ENCODE measurements at places on chromosomes 6 and 20.

- DNase-seq = no peak
Measured at GRCh38 chr6:14703586-14703985, 542.3 kb upstream of the JARID2 start.

- DNase-seq = no peak
Measured at GRCh38 chr6:12458558-12458957, 168.4 kb downstream of the EDN1 start.

DNA sequence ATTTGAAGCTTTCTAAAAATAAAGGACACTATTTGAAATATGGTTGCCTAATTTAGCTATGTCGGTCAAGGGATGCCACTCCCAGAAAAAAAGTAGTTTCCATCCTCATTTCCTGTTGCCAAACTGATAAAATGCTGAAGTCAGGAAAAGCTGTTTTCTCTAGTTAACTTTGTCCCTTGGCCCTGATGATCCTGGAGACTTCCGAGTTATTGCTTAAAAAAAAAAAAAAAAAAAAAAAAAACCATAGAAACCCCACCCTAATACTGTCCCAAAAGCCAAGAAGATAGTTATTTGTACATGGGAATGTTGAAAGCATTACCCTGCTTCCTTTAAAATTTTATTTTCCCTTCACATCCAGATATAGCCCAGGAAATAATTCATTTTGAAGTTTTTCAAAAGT, 236.7 kb downstream of the SOD2 start:
- DNase-seq = no peak

DNA sequence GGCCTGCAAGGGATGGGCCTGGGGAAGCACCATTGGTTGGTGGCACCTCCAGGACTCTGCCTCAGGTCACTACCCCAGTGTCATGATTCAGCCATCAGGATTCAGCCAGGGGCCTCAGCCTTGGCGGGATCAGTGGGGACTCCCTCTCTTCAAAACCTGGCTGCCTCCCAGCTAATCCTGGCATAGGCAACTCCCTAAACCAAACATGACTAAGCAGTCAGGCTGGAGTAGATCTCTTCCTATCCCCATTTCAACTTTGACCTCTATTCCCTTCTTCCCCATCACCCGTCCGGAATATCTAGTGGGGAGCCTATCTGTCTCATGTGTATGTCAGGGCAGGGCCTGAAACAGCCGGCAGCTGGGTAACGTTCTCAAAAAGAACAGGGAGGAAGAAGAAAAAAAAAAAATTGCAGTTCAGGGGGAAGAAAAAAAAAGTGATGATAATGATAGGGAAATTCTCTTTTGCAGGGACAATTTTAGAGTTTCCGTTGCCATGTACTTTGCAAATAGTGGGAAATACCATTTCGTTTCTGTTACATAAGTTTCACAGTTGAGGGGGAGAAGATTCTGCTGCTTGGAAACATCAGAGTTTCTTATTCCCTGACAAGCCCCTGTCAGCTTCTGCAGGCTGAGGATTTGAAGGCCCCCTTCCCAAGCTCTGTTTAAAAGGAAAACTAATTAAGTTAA, 4.1 kb upstream of the PREX1 start:
- DNase-seq = no peak

DNA sequence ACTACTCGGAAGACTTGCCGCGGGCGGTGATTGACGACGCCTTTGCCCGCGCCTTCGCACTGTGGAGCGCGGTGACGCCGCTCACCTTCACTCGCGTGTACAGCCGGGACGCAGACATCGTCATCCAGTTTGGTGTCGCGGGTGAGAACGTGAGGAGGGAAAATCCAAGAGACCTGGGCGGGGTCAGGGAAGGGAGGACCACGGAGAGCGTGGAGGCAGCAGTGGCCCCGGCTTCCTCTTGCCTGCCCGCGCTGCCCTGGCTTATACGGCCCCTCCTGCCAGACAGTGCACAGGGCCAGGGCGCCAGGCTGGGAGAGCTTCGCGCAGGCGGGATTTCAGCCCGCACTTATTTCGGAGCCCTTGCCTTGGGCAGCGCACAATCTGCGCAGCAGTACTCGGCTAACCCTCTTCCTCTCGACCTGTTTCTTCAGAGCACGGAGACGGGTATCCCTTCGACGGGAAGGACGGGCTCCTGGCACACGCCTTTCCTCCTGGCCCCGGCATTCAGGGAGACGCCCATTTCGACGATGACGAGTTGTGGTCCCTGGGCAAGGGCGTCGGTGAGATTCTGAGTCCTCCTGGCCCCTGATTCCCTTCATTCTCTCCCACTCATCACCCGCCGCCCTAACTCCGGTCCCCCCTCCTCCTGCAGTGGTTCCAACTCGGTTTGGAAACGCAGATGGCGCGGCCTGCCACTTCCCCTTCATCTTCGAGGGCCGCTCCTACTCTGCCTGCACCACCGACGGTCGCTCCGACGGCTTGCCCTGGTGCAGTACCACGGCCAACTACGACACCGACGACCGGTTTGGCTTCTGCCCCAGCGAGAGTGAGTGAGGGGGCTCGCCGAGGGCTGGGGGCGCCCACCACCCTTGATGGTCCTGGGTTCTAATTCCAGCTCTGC, 2.0 kb downstream of the MMP9 start:
- DNase-seq = no peak

DNA sequence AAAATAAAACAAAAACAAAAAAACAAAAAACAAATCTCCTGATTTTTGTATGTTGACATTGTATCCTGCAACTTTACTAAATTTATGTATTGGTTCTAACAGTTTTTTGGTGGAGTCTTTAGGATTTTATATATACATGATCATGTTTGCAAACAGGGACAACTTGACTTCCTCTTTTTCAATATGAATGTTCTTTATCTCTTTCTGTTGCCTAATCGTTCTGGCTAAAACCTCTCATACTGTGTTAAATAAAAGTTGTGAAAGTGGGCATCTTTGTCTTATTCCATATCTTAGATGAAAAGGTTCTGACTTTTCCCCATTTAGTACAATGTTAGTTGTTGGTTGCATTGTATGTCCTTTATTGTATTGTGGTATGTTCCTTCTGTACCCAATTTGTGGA, 261.7 kb upstream of the NOX3 start:
- no peak for DNase-seq

- no peak for DNase-seq
Measured at GRCh38 chr6:110410511-110410910, 4.9 kb downstream of the DDO start.

DNA sequence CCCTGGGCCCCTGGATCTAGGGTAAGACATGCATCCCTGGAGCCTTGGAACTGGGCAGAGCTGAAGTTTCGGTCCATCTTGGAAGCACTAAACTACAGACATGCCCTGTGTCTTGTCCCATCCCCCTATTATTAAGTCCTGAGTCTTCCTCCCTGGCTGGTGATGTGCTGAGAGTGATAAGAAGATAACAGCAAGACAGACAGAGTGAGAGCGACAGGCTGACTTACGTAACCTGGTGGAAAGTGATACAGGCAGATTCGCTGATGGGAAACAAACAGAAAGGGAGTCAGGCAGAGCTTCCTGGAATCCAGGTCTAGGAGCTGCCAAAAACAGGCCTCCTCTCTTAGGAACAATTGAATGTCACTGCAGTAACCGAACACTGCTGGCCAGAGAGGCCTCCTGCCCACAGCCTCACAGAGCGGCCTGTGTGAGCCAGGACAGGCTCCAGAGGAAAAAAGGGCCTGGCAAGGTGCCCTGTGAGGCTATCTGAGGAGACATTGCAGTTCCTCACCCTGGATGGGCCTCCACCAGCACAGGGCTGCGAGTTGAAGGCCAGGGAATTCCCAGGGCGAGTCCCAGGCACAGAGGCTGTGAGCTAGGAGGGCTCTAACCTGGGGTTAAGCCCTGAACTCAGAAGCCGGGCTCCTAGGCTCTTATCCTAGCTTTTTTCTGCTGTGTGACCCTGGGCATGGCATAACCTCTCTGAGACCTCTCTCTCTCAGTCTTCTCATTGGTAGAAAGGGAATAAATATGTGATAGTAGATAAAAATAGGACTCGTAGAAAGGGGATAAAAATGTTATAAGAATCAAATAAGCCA, 34.2 kb upstream of the B4GALT5 start:
- no peak for DNase-seq

DNA sequence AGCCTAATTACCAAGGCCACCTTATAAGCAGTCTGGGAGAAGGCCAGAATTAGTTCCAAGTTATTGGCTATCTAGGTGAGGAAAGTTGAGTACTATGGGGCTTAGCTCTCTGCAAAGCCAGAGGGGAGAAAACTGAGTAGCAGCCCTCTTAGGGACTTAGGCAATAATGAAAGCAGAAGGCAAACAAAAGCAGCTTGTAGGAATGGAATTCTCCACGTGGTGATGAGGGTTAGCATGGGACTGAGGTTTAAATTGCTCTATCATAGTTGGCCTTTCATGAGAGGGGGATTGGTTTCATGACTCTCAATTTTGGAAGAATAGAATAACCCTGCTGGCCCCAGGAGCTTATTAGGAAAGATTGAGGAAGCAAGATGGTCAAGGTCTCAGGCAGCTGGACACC, 7.0 kb upstream of the UBE2J1 start:
- DNase-seq = no peak

GRCh38 chr6:159714404-159714803, 12.9 kb upstream of the WTAP start:
- no peak for DNase-seq

- no peak for DNase-seq
Measured at GRCh38 chr6:106112433-106112832, 26.3 kb downstream of the PRDM1 start.

DNA sequence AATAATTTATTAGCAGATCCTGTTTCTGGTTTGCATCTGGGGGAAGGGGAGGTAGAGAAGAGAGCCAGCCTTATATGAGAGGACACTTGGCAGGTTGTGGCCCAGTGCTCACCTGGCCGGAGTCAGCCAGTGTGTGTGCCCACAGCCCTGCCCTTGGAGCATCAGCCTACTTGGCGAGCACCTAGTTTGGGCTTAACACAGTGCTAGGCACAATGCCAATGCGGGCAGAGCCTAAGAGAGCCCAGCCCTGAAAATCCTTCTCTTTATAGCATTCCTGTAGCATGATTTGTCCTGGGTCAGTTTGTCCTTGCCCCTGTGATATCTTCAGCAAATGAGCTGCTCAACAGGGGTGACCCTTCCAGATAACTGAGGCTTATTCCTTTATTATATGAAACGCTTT, 73.0 kb downstream of the SLX4IP start:
- DNase-seq = no peak

All from activated CD4-positive, alpha-beta T cell treated with anti-CD3 and anti-CD28 coated beads for 1 hour (primary cell).